Stimulated activated CD4-positive, alpha-beta T cell treated with anti-CD3 and anti-CD28 coated beads, TNF-alpha, amount 100 ng/mL, for 4 hours (primary cell): ENCODE measurements at places on chromosomes 13 and 19.

DNA sequence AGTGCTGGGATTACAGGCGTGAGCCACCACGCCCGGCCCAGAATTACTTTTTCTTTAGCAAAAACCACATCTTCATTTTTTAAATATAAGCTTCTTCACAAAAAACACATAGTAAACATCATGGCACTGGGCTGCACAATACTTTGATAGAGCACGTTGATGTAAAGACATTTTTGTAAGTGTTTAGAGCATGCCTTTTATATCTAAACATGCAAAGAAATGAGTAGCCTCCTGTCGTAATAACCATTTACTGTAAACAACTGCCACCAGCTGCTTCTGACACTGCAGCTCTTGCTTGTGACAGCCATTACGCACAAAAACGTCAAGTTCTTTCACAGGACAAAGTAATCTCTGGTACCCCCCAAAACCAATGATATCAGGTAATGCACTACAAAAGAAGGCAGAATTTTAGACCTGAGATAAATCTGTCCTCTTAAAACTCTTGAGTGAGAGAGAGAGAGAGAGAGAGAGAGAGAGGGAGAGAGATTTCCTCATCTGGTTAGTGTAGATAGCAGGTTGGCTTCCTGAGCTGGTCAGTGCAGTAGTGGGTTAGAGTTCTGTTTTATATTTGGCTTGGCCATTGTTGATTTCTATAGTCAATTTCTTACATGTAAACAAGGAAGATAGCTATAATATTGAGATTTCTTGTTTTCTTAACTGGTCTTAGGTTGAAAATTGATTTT, 6.7 kb upstream of the ZNF548 start:
- no peak for DNase-seq

DNA sequence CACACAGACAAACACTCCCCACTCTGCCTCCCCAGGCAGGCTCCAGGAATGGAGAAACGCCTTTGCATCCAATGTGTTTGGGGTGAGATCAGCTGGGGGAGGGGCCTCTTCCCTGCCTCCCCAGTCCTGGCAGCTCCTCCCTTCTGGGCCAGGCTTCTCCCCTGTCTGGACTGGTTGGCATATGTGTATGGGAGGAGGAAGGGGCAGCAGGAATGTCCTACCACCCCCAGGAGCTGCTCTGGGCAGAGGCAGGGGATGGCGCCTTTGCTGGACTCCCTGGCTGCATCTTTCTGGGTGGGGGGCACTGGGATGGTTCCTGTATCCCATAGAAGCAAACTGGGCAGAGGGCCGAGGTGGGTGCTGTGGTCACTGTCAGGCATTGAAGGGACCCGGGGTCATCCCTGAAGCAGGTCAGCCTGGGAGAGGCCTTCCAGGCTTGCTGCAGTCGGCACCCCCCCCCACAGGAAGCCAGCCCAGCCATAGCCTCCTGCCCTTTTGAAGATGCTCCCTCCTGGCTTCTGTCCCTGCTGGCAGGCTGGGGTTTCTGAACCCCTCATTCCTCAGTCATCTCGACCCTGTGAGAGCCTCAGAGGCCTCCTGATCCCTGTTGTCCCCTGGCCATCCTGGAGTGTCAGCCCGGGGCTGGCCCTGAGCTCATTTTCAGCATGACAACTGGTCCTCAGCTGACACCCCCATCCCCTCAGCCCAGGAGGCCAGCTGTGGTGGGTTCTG, 21.2 kb upstream of the SLC7A10 start:
- DNase-seq = no peak

- DNase-seq = no peak
Measured at GRCh38 chr13:72403396-72404010, 323.9 kb downstream of the MZT1 start.

DNA sequence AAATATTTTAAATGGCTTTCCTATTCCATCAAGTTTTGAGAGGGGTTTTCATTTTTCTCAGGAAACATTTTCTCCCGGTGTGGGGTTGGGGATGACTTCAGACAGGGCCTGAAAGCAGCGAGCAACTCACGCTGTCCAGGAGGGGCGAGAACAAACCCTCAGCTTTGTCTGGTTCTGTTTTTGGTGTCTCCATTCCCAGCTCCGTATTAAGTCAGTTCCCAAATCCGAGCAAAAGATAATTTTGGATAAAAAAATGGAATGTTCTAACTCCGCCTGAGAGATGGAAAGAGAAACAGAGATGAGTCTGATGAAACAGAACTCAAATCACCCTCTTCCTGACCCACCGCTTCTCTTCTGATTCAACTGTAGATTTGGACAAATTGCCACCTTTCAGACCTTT, 38.4 kb downstream of the RFX2 start:
- no peak for DNase-seq

GRCh38 chr13:37313372-37313771, 207.9 kb upstream of the CSNK1A1L start:
- no peak for DNase-seq

GRCh38 chr13:62931853-62932252, 1516.2 kb upstream of the PCDH20 start:
- no peak for DNase-seq

- no peak for DNase-seq
Measured at GRCh38 chr13:30504081-30504480, 38.3 kb upstream of the HMGB1 start.

DNA sequence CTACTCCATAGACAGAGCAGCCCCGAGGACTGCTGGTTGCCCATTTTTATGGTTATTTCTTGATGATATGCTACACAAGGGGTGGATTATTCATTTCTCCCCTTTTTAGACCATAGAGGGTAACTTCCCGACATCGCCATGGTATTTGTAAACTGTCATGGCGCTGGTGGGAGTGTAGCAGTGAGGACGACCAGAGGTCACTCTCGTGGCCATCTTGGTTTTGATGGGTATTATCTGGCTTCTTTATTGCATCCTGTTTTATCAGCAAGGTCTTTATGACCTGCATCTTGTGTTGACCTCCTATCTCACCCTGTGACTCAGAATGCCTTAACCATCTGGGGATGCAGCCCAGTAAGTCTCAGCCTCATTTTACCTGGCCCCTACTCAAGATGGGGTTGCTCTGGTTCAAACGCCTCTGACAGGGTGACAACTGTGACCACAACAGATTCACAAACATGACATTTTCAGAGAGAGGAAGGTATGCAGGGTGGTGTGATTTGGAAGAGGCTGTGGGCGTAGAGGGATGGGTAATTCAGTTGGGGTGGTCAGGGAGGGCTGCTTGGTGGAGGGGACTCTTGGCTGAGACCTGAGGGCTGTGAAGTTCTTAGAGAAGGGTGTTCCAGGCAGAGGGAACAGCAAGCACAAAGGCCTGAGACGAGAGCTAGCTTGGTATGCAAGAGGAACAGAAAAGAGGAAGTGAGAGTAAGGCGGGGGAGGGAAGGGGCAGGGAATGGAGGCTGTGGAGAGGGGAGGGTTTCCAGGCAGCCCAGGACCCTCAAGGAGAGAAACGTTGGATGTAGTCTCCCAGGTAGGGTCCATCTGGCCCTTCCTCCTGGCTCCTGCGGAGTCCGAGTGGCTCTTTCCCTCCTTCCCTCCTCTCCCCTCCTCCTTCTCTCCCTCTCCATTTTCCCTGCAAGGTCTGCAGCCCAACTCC, 23.5 kb downstream of the FAM187B start:
- no peak for DNase-seq

DNA sequence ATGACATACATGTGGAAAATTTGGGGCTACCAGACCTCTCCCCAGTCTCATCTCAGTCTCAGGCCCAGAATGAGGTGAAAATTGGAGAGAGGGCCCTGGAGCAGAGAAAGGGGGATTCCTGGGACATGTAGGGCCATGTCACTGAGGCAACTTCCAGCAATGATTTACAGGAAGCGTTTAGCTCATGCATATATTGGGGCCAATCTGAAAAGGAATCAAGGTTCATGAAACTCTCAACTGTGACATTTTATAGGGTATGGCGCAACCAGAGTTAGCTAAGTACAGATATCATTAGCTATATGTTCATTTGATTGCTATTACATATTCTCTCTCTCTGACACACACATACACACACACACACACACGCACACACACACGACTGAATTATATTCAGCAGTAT, 86.3 kb downstream of the RNASEH2B start:
- no peak for DNase-seq

DNA sequence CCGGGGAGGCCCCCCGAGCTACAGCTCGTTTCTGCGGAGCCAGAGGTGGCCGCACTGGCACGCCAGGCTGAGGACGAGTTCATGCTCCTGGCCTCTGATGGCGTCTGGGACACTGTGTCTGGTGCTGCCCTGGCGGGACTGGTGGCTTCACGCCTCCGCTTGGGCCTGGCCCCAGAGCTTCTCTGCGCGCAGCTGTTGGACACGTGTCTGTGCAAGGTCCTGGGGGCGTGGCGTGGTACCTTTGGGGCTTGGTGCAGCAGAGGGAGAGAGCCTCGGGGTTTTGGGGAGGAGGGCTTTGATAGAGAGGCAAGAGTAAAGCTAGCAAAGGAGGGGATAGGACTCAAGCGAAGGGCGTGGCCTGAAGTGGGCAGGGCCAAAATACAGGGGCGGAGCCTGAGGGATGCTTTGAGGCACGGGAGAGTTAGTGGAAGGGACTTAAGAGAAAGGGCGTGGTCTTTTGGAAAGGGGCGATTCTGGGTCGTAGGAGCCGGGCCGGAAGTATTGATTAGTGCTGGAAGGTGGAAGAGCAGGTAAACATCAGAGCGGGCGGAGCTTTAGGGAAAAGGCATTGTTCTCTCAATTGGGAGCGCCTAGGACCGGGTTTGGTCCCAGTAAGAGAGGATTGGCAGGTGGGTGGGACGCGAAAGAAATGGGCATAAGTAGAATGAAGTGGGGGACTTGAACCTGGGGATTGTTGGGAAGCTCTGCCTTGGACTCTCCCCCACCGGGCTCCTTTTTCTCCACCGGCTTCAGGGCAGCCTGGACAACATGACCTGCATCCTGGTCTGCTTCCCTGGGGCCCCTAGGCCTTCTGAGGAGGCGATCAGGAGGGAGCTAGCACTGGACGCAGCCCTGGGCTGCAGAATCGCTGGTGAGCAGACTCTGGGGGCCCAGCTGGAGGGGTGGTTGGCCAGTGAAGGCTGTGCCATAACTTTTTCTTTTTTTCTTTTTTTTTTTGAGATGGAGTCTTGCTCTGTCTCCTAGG, 1.2 kb downstream of the PPM1N start:
- peak; percentile 64 for DNase-seq

GRCh38 chr13:111584101-111584672, 263.7 kb downstream of the TEX29 start:
- no peak for DNase-seq

DNA sequence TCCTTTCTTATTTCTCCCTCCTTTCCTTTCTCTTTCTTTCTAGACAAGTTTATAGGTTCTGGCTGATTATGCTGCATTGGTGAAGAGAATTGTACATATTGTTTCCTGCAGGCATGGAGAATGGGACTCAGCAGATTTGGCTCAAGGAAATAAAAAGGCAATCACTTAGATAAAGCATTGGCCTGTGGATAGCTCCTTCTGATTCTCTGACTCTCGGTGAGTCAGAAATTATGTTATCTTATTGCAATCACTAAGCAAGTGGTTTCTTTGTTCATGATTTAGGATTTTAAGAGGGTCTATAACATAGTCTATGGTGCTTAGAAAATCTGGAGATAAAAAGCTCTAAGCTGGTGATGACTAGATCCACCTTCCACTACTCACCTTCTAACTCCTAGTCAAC, 54.0 kb upstream of the POSTN start:
- no peak for DNase-seq

- no peak for DNase-seq
Measured at GRCh38 chr19:52542984-52543664, 15.7 kb downstream of the ZNF808 start.

DNA sequence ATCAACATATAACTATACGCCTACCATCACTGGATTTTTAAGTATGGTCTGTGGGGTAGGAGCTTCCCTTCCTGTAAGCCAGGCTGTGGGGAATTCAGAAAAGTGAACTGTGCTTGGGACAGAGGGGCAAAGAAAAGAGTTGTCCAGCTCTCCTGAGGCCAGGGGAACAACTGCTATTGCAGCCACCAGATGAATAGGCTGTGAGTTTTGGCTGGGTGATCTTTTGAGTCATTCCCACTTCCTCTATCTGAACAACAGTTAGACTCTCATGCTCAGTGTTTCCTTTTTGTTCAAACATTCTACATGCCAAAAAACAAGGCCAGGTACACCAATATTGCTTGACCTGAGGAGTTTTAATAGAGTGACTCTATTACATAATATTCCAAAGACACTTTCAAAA, 426.2 kb upstream of the DACH1 start:
- DNase-seq = no peak

GRCh38 chr19:4649392-4650047, 10.2 kb downstream of the TNFAIP8L1 start:
- DNase-seq = no peak

- DNase-seq = no peak
Measured at GRCh38 chr13:94303644-94304174, 175.8 kb downstream of the DCT start.

- DNase-seq = no peak
Measured at GRCh38 chr13:106601489-106601888, 33.6 kb upstream of the ARGLU1 start.

DNA sequence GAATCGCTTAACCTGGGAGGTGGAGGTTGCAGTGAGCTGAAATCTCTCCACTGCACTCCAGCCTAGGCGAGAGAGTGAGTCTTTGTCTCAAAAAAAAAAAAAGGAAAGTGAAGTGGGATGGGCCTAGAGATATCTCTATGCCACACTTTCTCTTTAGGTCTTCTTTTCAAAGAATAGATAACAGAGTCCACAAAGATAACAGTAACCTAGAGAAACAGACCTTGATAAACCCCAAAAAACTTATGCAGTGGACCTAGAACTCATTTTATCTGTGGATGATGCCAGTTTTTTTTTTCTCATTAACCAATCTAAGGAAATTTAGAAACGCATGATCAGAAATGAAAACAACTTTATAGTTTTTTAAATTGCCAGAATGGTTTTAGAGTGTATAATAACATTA, 227.4 kb downstream of the LHFPL6 start:
- DNase-seq = no peak

- no peak for DNase-seq
Measured at GRCh38 chr13:29456419-29456818, 139.1 kb downstream of the SLC7A1 start.

- DNase-seq = no peak
Measured at GRCh38 chr19:13102666-13103580, at the start of gene LYL1. LYL1 (minus strand) TSS chr19:13102858; CDS start chr19:13101171, 1,687 bp downstream.

DNA sequence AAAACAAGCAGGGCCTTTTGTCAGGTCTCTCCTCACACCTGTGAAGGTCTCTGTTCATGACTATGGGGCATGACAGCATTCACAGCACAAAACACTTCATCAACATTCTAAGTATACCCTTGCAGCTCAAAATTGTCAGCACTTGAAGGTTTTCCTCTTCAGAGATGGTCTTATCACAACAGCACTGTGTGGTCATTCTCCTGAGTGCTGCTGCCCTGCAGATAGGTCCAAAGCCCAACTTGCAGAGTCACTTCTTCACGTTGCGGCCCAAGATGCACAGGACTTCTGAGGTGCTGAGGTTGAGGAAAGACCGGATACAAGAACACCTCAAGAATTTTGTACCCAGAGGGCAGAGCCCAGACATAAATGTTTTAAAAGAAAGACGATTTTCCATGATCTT, 574.5 kb downstream of the UQCRFS1 start:
- DNase-seq = no peak

DNA sequence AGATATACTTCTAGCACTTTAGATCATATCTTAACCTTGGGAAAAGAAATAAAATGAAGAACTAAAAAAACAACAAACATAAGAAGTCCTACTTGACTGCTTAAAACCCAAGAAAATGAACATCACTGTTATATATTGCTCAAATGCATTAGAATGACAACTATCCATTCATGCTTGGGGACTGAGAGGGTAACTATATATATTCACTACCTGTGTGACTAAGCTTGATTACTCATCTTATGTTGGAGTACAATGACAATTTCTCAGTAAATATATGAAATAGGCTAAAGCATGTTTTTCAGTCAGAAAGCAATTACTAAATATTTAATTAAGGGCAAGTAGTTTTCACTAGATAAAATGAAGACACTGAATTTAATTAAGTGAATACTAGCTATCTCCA, 40.1 kb downstream of the ZC3H13 start:
- DNase-seq = no peak
